ENCODE measurements at places on chromosomes 4 and X.

DNA sequence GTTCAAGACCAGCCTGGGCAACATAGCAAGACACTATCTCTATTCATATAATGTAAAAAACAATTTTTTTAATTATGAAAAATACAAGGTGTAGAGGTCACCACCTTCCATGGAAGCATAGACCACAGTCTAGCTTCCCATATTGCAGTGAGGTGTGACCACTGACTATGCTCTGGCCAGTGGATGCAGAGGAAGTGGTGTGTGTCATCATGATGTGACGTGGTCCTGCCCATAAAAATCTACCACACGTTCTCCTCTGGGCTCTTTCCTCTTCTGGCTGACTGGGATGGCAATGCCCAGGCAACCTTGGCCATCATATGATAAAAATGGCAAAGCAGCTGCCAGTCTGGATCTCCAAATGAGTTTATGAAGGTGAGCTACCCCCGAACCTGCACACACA, 65.7 kb downstream of the RBM47 start:
- no peak for DNase-seq

GRCh38 chrX:77446029-77446585, 1.1 kb upstream of the FGF16 start:
- no peak for DNase-seq

DNA sequence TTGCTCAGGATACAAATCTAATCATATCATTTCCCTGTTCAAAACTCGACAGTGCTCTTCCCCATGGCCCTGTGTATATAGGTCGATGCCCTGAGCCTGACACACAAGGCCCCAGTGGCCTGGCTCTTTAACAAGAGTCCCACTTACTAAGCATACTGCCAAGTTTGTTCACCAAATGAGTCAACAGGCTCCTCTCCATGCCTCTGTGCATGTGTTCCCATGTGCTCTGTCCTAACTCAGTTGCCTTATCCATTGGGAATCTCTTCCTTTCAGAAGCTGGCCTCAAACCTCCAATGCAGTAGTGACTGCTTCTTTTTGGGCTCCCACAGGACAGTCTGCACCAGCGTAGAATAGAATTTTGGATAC, 18.9 kb upstream of the CXCR3 start:
- DNase-seq: no peak

DNA sequence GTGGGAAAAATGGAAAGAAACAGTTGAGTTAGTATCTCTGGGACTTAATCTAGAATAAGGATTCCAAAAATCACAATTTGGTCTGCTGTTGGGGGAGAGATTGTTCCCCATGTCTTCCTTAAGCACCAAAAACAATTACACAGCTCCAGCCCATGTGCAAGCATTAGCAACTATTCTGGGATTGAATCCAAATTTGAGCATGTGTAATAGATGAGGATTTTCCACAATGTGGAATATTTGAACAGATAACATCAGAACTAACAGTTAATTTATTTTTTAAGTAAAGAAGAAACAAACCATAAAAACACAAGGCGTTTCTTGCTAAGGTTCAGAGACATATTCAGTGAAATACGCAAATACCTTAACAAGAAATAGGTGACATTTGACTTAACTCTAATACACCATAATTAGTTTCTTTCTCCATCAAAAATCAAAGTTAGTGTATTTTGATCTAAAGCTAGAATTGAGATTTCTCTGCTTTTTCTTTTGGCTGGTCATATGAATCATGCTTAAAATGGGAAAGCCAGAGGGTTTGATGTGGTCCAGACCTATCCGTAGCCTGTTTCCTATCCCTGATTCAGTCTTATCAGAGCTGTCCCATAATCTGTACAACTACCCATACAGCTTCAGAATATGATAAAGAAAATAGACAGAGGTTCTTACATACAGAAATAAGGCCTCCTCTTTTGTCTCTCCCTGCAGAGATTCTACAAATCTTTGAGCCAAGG, 413.4 kb downstream of the PACRGL start:
- DNase-seq: no peak

DNA sequence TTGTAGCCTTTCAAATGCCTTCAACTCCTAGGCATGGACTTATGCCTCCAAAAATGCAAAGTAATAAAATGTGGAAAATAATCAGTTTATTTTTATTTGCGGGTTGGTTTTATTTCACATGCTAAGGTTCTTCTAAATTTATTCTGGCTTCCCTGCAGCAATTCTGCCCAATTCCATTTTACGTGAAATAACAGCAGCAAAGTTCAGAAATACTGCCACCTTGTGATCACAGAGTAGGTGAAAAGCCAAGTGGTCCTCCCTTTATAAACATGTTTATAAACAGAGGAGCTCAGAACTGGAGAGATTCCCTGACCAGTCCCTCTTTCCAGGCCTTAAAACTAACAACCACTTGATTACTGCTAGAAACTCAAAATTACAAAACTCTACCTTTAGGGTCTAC, 14.7 kb upstream of the DCHS2 start:
- DNase-seq: no peak

DNA sequence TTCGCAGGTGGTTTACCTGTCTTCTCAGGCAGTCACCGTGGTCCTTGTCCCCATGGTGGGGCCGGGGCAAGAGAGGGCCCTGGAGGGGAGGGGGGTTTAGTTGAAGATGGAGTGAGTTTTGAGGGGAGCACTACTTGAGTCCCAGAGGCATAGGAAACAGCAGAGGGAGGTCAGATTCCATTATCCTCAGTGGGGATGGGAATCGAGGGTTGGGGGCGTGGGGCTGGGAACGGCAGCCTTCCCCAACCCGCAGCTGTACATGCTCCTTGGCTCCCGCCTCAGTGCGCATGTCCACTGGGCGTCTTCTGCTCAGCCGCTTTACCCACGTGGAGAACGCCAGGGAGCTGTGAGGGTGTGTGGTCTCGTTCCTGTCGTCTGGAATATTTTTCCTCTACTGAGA, at the start of gene GAGE10:
GAGE10 (plus strand) TSS at position 301 of the 400 bp plus-strand sequence. CDS start 1,214 bp downstream, outside the sequence.
- DNase-seq: no peak

Measured in stimulated activated CD4-positive, alpha-beta T cell treated with anti-CD3 and anti-CD28 coated beads, Interleukin-12 subunit alpha, Interleukin-12 subunit beta, amount 100 ng/mL, for 24 hours (primary cell).